ENCODE measurements at places on chromosomes 12 and 14.

DNA sequence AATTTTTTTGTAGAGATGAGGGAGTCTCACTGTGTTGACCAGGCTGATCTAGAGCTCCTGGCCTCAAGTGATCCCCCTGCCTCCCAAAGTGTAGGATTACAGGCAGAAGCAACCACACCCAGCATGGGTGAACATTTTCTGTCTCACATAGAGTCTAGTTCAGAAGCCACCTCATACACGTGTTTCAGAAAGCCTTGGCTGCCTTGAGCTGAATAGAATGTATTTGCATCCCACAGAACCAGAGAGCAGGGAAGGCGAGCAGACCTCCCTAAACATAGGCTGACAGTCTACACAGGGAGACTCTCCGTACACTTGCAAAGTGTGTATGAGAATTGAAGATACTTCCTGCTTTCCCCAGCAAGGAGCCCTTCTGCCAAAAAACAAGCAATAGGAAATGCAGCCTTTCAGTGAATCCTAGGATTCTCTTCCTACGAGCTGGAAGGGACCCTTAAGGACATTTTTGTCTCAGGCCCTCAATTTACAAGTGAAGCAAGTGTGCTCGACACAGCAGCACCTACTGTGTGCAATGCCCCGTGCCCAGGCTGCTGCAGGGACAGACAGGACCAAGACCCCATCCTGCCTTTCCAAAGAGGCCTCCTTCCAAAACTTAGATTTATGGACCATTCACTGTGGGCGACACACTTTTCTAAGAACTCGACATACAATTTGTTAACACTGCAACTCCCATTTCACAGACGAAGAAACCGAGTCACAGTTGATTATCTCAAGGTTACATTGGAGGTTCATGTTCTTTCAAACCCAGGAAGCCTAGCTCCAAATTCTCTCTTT, 11.2 kb downstream of the NUAK1 start:
- DNase-seq, result no peak

GRCh38 chr12:68440068-68440581, 108.0 kb upstream of the MDM1 start:
- DNase-seq, result no peak

DNA sequence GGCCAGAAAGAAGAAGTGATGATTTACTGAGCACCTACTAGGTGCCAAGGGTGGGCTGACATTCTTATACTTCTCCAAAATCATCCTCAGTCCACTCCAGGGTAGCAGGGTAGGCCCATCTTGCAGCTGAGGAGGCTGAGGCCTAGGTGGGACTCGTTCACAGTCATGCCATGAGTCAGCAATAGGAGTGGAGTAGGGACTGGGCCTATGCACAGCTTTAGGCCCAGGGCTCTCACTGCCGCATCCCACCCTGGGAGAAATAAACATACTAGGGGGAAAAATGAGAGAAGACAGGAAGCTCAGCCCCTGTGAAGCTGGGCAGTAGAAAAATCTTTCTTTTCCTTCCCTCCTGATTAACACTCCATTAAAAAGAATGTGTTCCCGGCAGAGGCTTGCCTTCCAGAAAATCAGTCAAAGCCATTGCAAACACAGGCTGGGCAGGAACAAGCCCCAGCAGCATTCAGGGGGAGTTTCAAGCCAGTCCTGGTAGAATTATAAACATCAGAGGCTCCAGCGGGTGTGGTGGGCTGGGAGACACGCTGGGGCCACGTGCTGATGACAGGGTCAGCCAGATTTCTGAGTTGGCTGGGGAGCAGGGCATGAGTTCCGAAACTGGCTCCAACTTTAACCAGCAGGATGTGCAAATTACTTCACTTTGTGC, 1.8 kb downstream of the HSPB8 start:
- DNase-seq, result no peak

GRCh38 chr14:89773644-89774316, 180.8 kb downstream of the EFCAB11 start:
- DNase-seq, result peak; percentile 54

DNA sequence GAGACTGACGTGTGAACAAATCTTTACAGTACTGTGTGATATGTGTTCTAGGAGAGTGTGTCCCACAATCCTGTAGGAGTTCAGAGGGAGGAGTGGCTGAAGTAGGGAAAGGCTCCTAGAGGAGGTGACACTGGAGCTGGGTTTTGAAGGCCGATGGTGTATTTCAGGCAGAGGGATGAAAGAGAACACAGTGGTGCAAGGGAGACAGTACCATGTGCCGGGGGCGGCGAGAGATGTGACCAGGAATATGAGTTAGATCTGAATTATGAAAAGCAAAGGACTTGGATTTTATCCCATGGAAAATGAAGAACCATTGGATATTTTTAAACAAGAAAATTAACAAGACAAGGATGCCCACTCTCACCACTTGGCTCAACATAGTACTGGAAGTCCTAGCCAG, 77.0 kb upstream of the ESRRB start:
- no peak for DNase-seq

GRCh38 chr12:3278681-3279414, 201.7 kb downstream of the TSPAN9 start:
- no peak for DNase-seq

DNA sequence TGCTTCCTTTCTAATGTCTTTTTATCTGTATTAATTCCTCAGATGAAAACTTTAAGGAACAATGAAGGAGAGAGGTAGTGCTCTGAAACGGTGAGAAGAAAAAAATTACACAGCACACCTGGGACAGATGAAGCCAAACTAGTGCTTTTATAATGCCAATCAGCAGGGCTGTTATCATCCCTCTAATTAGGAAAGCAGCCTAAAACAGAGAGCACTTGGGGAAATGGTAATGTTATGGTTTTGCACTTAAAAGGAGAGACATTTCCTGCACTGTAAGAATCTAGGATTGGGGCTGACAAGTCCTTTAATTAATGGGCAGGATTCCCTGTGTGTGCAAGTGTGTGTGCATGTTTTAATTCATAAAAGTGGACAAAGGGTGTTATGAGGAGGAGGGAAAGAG, 4.8 kb upstream of the LMO3 start:
- no peak for DNase-seq

- no peak for DNase-seq
Observed at GRCh38 chr12:11877869-11878780, 192.6 kb upstream of the BCL2L14 start.

DNA sequence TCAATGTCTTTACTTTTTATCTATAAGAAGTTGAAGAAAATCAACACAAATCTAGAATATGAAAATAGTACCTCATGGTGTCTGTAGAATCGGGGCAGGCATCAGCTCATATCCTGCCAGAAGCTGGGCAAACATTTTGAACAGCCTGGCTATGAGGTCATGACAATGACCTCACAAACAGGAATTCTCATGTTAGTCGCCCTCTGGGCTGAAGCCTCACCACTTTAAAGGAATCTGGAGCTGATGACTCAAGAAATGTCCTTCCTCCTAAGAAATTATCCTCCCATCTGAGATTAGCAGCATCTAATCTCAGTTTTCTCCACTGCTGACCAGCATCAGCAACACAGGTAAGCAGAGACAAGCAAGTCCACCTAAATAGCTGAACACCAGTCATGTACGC, 27.1 kb downstream of the CLIP1 start:
- DNase-seq, result no peak

GRCh38 chr12:49626169-49626835, 2.9 kb downstream of the PRPF40B start:
- no peak for DNase-seq

DNA sequence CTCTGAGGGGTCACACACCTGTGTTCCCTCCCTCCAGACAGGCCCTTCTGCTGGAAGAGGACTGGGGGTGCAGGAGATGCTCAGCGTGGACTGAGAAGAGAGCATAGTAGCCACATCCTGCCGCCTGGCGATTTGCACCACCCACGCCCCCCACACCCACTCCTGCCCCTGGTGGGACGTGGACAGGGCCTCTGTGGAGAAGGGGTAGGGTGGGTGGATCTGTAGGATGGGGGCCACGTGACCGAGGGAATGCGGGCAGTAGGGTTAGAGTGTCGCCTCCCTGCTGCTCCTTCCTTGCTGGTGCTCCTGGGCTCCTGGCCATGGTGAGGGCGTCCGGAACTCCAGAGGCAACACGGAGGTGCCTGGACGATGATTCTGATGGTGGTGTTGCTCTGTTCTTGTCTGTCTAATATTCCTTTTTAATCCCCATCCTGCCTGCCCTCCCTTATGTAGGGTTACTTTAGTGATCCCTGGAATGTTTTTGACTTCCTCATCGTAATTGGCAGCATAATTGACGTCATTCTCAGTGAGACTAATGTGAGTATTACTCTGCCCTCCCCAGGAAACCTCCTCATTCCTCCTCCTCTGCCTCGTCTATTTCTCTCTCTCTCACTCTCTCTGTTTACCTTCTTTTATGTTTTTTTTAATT, 161.5 kb upstream of the FKBP4 start:
- DNase-seq, result no peak

GRCh38 chr12:47574252-47575021, 131.4 kb downstream of the RPAP3 start:
- DNase-seq, result no peak

DNA sequence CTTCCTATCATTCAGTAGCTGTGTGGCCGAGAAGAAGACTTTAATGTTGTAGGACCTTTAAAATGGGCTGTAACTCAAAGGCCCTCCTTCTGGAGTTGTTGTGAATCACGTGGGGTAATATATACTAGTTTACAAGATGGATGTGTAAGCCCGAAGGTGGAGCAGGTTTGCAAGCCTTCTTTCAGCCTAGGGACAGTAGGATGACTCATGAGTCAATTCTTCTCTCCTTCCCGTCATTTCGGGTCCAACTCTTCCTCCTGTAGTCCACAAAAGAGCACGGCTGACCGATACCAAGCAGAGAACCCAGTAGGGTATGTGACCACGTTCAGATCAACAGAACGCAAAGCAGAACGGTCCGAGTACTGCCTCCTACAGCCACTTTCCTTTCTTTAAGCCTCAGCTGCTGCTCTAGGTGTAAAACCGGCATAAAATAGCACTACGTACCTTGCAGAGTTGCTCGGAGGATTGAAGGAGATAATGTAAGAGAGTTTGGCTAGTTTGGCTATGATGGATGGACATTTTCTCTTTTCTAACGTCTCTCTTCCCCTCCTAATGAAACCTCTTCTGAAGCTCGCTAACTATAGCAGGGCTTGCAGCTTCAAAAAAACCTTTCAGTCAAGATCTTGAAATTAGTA, 1.3 kb upstream of the RASSF3 start:
- no peak for DNase-seq

DNA sequence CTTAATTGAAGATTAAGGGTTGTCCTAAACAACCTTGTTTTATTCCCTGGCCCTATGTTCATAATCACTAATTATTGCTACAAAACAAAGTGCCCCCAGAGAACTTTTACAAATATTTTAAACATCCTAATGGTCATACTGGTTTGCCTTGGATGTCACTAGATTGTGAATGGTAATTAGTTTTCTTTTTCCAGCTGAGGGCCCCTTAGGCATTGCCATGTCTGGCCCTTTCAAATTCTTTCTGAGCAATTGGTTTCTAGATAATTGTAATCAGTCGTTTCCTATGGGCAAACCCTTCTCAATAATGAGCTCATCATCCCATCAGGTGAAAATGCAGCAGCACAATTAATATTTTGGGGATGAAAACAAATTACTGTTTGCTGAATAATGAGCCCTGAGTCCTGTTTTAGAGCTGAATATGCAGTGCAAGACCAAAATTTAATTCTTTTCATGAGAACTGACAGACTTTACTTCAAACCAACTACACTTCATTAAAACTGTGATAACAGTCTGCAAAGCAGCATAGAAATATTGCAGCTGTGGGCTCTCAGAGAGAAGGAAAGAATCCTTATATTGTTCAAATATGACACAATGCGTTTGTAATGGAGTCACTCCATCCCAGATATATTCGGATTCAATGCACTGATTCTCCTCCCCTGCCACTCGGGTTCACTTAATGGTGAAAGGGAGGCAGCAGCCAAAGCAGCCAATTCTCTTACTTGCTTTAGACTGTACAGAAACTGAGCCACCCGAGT, 67.7 kb upstream of the ARHGAP5 start:
- DNase-seq, result no peak

- no peak for DNase-seq
Observed at GRCh38 chr14:71666571-71667145, 265.6 kb upstream of the RGS6 start.

- DNase-seq, result no peak
Observed at GRCh38 chr14:99203080-99203479, 68.9 kb downstream of the BCL11B start.

GRCh38 chr12:96786791-96787190, 120.3 kb upstream of the NEDD1 start:
- no peak for DNase-seq

DNA sequence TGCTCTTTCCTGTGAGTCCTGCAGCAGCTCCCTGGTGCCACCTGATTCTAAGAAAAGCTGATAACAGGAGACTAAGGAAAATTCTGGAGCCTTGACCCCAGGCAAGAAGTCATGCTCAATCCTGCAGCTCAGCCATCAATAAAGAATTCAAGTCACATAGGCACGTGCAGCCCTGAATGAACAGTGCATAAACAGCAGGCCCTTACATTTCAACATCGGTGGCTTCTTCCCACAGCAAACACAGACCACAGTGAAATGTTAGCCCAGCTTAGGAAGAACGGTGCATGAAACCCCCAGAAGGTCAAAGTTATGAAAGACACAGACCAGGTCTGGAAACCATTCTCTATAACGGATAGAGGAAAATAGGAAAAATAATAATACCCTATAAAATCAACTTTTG, 10.5 kb downstream of the CINP start:
- DNase-seq, result no peak

All from stimulated activated CD4-positive, alpha-beta T cell treated with anti-CD3 and anti-CD28 coated beads, Interleukin-15, amount 100 ng/mL, for 48 hours (primary cell).